ENCODE measurements at places on chromosomes 3 and 15.

GRCh38 chr3:194504146-194504545 is 17.3 kb upstream of the ATP13A3 start:
- no peak for DNase-seq

DNA sequence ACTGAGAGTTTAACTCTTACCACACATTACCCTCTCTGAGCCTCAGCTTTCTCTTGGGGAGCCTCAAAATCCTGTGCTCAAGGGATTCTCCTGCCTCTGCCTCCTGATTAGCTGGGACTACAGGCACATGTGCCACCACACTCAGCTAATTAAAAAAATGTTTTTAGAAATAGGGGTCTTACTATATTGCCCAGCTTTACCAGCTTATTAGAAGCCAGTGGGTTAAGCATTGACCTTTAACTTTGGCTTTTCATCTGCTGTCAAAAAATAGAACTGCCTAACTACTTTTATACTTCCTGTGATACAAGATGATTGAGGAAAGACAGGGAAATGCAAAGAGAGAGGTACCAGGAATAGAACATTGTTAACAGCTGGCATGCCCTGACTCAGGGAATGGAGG is 27.3 kb downstream of the MYO1E start:
- DNase-seq: no peak

GRCh38 chr3:87837076-87837475 is 221.7 kb downstream of the CGGBP1 start:
- no peak for DNase-seq

- no peak for DNase-seq
Measured at GRCh38 chr3:114609973-114610630, 316.3 kb downstream of the TIGIT start.

- no peak for DNase-seq
Measured at GRCh38 chr15:48946074-48946839, 17.5 kb downstream of the SHC4 start.

- DNase-seq: no peak
Measured at GRCh38 chr3:186996356-186996755, 66.0 kb downstream of the ST6GAL1 start.

- no peak for DNase-seq
Measured at GRCh38 chr3:16366-16765, 180.2 kb upstream of the CHL1 start.

DNA sequence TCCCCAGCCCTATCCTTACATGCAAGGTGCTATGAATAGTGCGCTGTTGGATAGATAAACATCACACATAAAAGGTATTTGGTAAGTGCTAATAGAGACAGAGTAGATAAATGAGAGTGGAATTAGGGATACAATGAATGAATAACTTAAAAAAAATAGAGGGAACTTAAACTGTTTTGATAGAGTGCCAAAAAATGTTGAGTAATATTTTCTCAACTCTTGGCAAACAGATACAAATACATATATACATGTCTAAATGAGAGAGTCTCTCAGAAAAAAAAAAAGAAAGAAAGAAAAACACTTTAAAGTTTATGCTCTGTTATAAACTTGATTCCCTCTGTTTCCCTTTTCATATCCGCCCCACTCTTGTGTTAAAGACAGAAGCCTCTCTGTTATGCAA is 667.4 kb downstream of the ROBO2 start:
- DNase-seq: no peak

- DNase-seq: no peak
Measured at GRCh38 chr3:144018776-144019175, 47.2 kb downstream of the DIPK2A start.

DNA sequence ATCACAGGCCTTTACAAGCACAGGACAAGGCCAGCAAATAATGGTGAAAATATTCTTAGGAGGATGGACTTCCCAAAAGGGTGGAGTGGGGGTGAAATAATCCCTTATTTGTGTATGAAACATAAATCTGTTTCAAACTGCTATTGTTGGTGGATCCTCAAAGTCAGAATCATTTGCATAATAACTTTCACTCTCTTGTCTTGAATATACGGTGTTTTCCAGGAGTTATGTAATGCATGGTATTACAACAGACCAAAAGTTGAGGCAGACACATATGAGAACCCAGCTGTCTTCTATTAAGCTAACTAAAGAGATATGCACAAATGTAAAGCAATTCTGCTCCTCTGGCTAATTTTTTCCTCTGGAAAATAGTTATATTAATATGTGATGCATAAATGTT is 57.7 kb downstream of the PRTG start:
- DNase-seq: no peak

DNA sequence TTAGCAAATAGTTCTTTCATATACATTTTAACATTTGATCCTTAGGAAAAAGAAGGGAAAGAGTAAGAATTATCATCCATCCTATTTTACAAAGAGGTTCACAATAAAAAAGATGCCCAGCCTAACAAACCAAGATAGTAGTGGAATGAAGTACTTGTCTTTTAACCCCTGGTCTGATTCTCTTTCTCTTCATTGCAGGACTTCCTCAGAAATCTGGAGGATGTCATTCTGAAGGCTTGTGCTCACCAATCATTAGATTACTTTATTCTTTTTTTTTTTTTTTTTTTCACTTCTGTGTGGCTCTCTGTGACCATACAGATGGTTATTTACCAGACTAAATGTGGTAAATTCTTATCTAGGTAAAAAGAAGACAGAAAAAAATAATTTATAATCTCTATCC is 7.0 kb downstream of the HDGFL3 start:
- no peak for DNase-seq

DNA sequence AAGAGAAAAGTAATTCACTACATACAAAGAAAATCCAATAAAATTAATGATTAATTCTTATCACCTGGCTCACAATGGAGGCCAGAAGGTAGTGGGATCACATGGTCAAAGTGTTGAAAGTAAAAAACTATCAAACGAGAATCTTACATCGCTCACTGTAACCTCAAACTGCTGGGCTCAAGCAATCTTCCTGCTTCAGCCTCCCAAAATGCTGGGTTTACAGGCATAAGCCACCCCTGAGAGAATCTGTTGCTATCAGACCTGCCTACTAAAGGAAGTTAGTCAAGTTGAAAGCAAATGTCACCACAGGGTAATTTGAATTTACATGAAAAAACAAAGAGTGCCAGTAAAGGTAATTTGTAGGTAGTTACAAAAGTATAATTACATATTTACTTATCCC is 103.3 kb downstream of the PCCB start:
- DNase-seq: no peak

- no peak for DNase-seq
Measured at GRCh38 chr3:20154928-20155327, 31.1 kb downstream of the SGO1 start.

- DNase-seq: no peak
Measured at GRCh38 chr3:185900228-185900627, 37.6 kb downstream of the TRA2B start.

DNA sequence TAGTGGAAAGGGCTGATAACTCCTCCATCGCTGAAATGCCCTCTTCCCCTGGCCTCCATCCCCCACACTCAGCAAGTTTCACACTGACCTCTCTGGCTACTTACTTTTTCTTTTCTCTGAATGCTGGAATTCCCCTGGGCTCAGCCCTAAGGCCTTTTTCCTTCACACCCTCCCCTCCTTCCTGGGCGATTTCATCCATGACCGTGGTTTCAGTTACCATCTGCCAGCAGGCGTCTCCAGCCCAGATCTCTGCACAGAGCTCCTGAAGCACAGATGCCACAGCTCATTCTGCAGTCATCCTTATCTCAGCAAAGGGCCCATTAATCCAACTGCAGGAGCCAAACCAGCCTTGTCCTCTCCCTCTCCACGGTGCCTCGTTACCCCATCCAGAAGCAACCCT is 114.0 kb downstream of the RFTN1 start:
- no peak for DNase-seq

DNA sequence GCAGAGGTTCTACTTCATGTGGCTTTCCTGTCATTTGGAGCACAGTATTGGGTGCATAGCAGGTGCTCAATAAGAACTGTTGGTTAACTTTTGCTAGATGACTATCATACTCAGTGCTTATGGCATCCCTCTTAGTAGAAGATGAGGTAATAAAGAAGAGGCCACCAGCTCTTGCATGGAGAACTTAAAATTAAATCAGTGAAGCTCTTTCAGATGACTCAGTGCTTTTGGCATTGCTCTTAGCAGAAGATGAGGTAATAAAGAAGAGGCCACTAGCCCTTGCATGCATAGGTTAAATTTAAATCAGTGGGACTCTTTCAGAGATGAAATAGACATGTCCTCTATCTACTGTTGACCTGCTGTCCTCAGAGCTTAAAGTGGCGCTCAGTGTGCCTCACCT is 109.4 kb upstream of the FGF7 start:
- no peak for DNase-seq

DNA sequence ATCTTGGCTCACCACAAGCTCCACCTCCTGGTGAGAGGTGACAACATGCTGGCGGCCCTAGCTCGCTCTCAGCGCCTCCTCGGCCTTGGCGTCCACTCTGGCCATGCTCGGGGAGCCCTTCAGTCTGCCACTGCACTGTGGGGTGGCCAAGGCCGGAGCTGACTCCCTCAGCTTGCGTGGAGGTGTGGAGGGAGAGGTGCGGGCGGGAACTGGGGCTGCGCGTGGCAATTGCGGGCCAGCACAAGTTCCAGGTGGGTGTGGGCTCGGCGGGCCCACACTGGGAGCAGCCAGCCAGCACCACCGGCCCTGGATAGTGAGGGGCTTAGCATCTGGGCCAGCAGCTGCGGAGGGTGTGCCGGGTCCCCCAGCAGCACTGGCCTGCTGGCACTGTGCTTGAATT is 275.7 kb upstream of the P2RY1 start:
- no peak for DNase-seq

GRCh38 chr3:43155464-43156121 is 49.7 kb upstream of the POMGNT2 start:
- no peak for DNase-seq

- DNase-seq: no peak
Measured at GRCh38 chr3:181948286-181948685, 236.6 kb downstream of the SOX2 start.

DNA sequence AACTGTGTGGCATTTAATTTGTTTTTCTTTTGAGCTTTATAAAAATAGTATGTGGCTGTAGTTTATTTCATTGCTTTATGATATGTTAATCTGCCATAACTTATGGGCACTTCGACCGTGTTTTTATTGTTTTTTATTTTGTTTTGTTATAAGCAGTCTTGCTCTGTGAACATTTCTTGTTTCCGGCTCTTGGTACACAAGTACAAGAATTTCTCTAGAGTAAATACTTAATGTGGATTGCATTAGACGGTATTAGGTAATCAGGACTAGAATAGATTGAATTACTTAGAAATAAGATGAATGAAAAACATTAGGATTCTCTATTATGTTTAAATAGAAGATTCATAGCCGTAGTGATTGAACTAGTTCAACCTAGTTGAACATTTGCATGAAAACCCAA is 2.1 kb downstream of the ZFAND6 start:
- no peak for DNase-seq

DNA sequence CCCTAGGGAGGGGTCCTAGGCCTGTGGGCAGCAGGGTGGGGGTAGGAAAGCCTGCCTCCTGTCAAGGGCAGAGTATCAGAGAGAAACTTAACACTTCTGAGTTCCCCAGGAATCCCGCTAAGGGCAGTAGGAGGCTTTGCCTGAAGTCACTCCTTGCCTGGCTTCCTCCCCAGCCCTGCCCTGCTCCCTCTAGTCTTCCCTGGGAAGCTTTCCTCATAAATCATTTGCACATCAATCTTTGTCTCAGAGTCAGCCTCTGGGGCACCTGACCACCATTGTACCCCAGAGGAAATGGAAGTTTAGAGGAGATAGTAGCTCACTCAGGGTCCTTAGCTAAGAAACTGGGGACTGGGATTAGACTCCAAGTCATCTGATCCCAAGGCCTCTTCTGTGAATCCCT is 129.4 kb upstream of the TLE3 start:
- no peak for DNase-seq

- no peak for DNase-seq
Measured at GRCh38 chr3:188979248-188979647, 192.5 kb upstream of the TPRG1 start.

- DNase-seq: no peak
Measured at GRCh38 chr3:122572940-122573412, 4.5 kb upstream of the PARP15 start.

GRCh38 chr3:69189487-69189886 is 67.1 kb upstream of the LMOD3 start:
- DNase-seq: no peak

- DNase-seq: no peak
Measured at GRCh38 chr15:43872416-43873020, 45.7 kb downstream of the WDR76 start.

DNA sequence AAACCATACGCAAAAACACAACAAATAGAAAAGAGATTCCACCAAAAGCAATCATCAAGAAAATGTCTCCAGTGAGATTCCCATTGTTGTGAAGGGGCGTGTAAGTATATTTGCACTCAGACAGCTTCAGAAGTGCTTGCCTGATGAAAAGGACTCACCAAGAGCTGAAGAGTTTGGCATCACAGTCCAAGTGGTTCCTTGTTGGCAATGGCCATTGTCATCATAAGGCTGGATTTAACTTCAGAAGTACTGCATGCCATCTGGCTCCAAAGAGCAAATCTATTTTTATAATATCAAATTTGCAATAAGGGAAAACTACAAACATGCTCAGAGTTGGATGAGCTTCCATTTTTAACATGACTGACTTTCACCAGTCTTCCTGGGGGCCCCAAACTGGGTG is 505.3 kb upstream of the NR2F2 start:
- DNase-seq: no peak

DNA sequence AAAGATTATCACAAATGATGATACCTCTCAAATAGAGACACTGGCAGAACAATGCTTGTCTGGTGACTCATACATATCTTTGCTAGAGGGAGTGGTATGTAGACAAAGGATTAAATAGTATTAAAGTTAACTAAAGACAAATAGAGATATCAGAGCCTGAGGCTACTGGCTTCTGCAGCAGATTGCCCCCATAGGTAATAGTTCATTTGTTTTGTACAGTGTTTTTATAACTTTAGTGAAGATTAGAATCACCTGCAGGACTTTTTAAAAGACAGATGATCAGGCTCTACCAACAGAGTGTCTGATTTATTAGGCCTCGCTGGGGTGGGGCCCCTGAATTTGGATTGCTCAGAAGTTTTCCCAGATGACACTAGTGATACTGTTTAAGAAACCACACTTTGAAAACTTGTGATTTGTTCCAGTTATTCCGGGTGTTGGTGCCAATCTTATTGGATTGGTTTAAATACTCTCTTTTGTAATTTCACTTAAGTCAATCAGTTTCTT is 96.4 kb downstream of the NAALADL2 start:
- no peak for DNase-seq

DNA sequence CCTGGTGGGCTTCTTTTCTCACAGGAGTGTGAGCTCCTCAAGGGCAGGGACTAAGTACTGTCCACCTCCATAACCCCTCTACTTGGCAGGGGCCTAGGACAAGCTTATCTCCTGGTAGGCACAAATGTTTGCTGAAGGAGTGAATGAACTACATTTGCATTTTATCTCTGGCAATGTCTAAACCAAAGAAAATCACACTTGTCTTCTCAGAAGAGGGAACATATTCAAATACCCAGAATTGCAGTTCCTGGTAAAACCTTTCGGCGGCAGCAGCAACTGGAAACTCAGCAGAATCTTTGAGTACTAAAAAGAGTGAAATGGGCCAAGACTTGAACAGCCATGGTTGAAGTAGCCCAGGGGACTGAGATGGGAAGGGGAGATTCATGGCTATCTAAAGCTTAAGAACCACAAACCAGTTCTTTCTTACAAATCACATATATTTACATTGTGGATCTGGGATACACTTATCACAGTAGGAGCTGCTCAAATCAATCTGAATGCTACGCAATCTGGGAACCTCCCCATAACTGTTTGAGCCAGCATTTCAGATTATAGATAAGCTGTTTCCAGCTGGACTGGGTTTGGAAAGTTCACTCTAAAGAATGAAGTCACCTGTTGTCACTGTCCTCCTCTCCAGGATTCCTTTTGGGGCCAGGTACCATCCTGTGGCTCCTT is 18.7 kb upstream of the PTPN9 start:
- no peak for DNase-seq

- no peak for DNase-seq
Measured at GRCh38 chr3:170909129-170909903, 879 bp upstream of the EIF5A2 start.
